ENCODE measurements at places on chromosomes 7 and 10. TPM values are rescaled to one million over a fixed set of nuclear protein-coding genes. Genes with fewer than 3 reads are reported as not detected.

MEST gene
- total RNA-seq, result 44.4 TPM

DNA sequence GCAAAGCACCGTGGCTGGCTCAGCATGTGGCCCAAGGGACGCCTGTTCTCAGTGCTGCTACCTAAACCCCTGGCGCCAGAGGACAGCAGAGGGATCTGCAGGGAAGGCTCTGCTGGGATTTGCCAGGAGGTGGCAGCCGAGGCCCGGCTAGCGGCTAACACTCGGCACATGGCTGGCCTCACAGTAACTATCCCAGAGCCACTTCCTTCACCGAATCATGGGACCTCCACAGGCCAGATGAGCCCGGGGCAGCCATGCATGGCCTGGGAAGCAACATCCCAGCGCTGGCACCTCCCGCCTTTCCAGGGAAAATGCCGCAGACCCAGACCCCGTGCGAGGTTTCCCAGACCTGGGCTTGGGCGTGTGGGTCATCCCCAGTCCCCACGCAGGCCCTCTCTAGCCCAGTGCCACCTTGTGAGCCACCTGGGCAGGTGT is 36.4 kb downstream of the DPYSL4 start:
- H3K36me3 ChIP-seq, result no peaks in the 10 kb centered on the region
- H3K4me3 ChIP-seq, result no peak overlapping the region
- DNase-seq, result peak; percentile 72
- peak overlapping the region; percentile 72 for H3K27ac ChIP-seq
- H3K4me1 ChIP-seq, result peaks cover 8% of the 10 kb centered on the region

VAX1 gene
- total RNA-seq, result 4.6 TPM

GRCh38 chr7:95209788-95210187 is 114.5 kb downstream of the PON1 start:
- H3K27ac ChIP-seq, result no peak overlapping the region
- H3K4me1 ChIP-seq, result no peaks in the 10 kb centered on the region
- no peaks in the 10 kb centered on the region for H3K36me3 ChIP-seq
- no peak overlapping the region for H3K4me3 ChIP-seq
- no peak for DNase-seq

DNA sequence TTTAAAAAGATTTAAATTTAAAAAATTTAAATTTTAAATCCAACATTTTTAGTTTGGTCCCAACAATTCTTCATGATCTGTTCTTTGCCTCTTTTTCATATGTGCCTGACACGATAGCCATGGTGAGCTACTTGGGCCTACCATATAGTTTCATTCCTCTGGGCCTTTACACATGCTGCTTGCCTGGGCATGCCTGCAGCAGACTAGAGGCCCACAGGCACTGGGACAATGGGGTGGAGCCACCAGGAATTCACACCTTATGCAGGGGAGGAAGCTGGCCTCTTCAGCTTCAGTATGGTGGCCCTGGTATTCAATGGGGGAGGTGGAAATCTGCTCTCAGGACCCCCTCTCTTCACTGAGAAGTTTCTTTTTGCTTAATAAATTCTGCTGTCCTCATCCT is 37.8 kb upstream of the ZNF365 start:
- no peaks in the 10 kb centered on the region for H3K27me3 ChIP-seq
- H3K4me1 ChIP-seq, result no peaks in the 10 kb centered on the region
- no peak for DNase-seq
- no peaks in the 10 kb centered on the region for H3K36me3 ChIP-seq
- H3K4me3 ChIP-seq, result no peak overlapping the region
- H3K27ac ChIP-seq, result no peak overlapping the region

GRCh38 chr10:44879531-44879899 is 31.6 kb upstream of the TMEM72 start:
- no peak for DNase-seq
- H3K4me3 ChIP-seq, result peak overlapping the region; percentile 55
- no peak overlapping the region for H3K27ac ChIP-seq
- H3K4me1 ChIP-seq, result peaks cover 9% of the 10 kb centered on the region

POMZP3 gene
- total RNA-seq, result 21.8 TPM

- H3K4me1 ChIP-seq, result no peaks in the 10 kb centered on the region
- no peak for DNase-seq
- H3K4me3 ChIP-seq, result no peak overlapping the region
- H3K36me3 ChIP-seq, result peaks cover 25% of the 10 kb centered on the region
Observed at GRCh38 chr10:100238429-100238828, 9.0 kb upstream of the CHUK start.

DNA sequence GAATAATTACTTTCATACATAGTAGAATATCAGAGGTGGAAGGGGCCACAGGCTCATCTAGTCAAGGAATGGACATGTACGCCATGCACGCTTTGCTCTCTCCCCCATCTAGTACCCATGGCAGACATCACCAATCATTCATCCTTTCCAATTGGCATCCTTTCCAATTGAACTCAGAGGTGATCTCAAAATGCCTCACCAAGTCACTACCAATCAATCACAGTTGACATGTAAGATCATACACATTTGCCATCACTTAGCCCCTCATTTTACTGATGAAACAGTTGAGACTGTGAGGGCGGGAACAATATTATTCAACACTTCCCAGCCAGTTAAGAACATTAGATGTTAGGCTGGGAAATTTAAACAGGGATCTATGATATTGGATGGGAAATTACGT is 308.4 kb downstream of the FGFR2 start:
- 0 out of 2 replicates have a peak, but pooled peaks cover 2% of the 10 kb centered on the region for H3K4me1 ChIP-seq
- H3K27ac ChIP-seq, result no peak overlapping the region
- H3K27me3 ChIP-seq, result peaks cover 13% of the 10 kb centered on the region
- no peaks in the 10 kb centered on the region for H3K36me3 ChIP-seq

WDR37 gene
- 9.6 TPM for total RNA-seq
